Bronchial epithelial cell (primary cell): ENCODE measurements at places on chromosomes 5 and 9. TPM values are rescaled to one million over a fixed set of nuclear protein-coding genes. Genes with fewer than 3 reads are reported as not detected.

DNA sequence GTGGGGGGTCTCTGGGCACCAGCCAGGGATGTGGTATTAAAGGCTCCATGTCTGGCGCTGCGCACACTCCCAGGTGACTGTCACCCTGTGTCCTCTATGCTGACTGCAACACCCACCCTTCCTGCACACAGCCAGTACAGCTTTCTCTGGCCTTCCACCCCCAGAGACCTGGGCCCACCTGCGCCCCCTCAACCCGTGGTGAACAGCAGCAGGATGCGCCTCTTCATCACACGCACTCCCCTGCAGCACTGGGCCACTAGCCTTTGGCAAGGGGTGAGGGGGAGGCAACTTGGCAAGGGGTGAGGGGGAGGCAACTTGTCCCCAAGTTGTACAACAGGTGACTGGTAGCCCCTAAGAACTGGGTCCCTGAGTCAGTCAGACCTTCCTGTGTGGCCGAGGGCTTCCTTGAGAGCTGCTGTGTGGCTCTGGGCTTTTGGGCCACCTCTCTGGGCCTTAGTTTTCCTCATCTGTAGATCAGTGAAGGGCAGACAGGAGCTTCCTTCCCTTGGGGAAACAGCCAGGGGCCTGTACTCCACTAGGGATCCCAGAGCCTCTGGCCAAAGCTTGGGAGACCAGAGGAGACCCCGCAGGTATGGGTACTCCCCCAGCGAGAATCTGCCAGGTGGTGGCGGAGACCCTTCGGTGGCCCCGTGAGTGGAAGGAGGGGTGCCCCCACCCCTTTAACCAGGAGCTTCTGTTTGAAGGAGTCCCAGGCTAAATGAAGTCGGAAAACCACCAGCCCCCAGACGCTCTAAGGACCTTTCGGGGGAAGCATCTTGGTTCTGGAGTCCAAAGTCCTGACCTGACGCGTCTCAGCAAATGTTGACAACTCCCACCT is 4.5 kb downstream of the CRAT start:
- no peak for DNase-seq

GRCh38 chr5:133680830-133681565 is 68.7 kb upstream of the FSTL4 start:
- DNase-seq: no peak

DNA sequence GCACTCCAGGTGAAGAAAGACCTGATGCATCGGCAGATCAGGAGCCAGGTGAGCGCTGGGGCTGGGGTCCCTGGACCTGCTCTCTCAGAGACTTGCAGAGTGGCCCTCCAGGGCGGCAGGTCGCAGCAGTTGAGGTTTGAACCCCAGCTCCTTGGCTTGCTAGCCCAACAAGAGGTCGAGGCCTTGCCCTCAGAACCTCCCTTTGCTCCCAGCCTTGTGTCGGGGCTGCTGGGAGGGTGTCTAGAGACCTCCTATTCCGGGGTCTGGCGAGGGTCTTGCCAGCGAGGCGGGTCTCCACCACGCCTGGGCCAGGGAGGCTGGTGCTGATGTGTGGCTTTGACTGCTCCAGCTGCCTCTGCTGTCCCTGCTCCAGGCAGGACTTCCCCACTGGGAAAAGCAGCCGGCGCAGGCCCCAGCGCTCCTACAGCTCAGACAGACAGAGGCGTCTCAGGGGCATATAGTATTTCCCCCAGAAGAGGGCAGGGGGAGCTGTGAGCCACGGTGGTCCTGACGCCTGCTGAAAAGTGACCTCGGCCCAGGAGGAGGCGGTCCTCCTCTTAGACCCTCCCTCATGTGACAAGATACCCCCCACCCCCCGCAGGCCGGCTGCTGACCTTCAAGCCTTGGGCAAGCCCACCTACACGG is 38.3 kb downstream of the LRSAM1 start:
- DNase-seq: no peak

The QSOX2 gene
- 10.6 and 12.1 TPM in 2 replicates for total RNA-seq

DNA sequence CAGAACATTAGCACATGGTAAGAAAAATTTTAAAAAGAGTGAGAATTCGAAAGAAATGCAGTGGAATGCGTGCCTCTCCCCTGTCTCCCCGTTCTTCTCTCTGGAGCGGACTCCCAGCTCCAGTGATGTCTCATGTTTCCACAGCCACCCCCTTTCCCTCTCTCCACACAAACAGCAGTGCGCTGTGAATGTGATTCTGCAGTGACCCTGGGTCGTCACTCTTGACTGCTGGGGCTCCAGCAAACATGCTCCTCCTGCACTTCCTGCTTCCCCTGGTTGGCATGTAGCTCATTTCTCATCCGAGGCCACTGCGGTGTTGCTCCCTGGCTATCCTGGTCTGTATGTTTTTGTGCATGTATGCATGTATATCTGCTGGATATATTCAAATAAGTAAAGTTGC is 13.3 kb downstream of the PHF2 start:
- no peak for DNase-seq

The PTGR1 gene
- total RNA-seq: 67.9 and 70.4 TPM in 2 replicates

- no peak for DNase-seq
These were observed 340.5 kb downstream of the PIK3R1 start for GRCh38 chr5:68555907-68556681.

The ANKRA2 gene
- 19.2 and 34.3 TPM in 2 replicates for total RNA-seq
